ENCODE measurements at places on chromosomes 2 and 18. TPM values are rescaled to one million over a fixed set of nuclear protein-coding genes. Genes with fewer than 3 reads are reported as not detected.

TCF7L1 gene
- 1.1 TPM for total RNA-seq

SLC16A14 gene
- total RNA-seq = 0.66 TPM

DNA sequence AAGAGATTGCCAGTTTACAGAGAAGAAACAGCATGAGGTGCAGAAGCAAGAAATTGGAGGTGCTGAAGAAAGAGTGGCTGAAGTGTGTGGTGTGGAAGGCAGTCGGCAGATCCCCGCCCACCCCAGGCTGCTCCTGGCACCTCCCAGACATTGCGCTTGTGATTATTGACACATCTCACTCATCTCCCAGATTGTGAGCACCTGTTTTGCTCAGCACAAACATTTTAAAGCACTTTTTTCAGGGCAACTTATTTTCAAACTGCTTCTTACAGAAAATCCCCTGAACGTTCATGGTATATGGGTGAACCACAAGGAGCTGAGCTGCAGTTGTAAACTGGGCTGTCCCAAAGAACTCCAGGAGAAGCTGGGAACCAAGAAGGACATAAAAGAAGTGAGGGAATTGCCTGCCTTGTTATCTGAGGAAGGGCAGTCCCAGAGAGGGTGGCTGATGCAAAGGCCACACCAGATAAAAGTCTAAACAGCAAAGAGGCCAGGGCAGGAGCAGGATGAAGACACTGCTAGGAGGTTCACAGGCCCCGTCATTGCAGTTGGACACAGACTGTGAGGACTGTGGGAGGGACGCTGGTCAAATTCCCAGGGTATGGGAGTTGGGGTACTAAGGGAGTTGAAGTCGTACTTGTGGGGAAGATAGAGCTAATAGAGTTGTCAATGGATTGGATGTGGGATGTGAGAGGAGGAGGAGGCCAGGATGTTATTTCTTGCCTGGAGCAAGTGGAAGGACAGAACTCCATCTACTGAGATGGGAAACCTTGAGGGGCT, 65.1 kb downstream of the INPP4A start:
- peaks cover 16% of the 10 kb centered on the region for H3K4me1 ChIP-seq
- H3K36me3 ChIP-seq = no peaks in the 10 kb centered on the region

DNA sequence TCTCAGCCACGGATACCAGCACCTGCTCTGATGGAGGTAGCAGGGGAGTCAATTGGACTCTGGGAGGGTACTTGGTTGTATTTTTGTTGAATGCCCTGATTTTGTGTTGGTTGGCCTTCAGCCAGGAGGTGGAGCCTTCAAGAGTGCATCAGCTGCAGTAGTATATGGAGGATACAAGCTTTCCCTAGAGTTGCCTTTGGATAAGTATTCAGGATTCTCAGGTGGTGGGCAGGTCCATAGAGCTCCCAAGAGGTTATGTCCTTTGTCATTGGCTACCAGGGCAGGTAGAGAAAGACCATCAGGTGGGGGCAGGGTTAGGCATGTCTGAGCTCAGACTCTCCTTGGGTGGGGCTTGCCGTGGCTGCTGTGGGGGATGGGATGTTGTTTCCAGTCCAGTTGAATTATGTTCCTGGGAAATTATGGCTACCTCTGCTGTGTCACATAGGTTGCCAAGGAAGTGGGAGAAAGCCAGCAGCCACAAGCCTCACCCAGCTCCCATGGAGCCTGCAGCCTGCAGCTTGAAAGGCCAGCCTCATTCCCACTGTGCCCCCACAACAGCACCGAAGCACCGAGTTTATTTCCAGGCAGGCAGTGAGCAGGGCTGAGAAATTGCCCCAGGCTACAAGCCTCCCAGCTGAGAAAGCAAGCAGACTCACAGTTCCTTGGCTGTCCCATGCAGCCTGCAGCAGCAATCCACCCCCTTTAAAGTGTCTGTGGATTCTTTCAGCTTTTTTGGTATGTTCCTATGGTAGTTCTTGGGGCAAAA, 38.6 kb upstream of the CHST9 start:
- H3K27ac ChIP-seq = no peak overlapping the region
- H3K4me3 ChIP-seq = no peak overlapping the region
- DNase-seq = no peak
- H3K36me3 ChIP-seq = no peaks in the 10 kb centered on the region

GRCh38 chr2:186129767-186130581, 356.1 kb upstream of the ZC3H15 start:
- no peak for DNase-seq
- no peaks in the 10 kb centered on the region for H3K36me3 ChIP-seq
